RCC 7860 (cell line): ENCODE measurements at places on chromosomes 7 and 10.

DNA sequence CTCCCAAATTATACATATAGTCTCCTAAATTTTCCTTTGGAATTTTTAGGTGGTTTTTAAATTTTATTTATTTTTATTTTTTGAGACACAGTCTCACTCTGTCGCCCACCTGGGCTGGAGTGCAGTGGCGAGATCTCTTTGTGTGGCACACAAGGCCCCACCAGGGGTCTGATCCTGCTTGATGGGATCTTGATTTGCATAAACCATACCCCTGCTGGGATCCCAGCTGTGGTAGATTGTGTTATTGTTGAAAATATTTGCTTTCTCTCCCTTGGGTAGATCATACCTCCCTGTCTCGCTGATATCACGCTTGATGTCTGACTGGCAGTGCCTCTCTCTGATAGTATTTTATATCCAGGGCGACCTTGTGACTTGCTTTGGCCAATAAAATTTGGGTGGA lies 5.6 kb upstream of the MUC3A start:
- DNase-seq, result no peak

GRCh38 chr10:71379118-71379766 lies 17.5 kb upstream of the CDH23 start:
- no peak for DNase-seq

DNA sequence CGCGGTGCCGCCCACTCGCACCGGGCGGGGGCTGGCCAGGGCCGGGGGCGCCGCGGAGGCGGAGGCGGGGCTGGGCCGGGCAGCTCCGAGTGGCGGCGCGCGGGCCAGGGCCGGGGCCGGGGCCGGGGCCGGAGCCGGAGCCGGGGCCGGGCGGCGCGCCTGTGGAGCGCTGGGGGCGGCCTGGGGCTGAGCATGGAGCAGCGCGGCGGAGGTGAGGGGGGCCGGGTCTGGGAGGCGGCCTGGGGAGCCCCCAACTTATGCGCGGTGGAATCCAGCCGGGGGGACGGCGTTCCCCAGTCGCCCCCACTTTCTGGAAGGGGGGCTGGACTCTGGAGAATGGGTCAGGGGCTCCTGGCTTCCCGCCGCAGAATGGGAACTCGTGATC lies at the start of gene LZTS2:
Gene LZTS2, plus strand, starts transcription at position 67 of the 385 bp plus-strand sequence. CDS start 2,731 bp downstream, outside the sequence.
- DNase-seq, result no peak

DNA sequence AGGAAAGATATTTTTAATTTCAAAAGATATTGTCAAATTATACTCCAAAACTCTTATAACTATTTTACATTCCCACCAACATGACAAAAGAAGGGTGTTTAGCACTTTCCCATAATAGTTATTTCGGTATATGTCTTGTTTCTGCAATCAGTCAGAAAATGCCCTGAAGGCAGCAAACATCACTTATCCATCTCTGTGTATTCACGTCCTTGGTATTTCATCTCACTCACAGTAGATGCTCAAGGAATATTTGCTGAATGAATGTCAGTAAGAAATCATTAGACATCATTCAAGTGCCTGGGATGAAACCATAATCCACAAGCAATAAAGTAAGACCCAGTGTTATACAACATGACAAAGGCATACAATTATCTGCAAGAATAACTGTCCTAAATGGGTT lies 112.7 kb downstream of the GFRA1 start:
- no peak for DNase-seq

- no peak for DNase-seq
Observed at GRCh38 chr10:91813251-91813650, 15.0 kb downstream of the TNKS2 start.
